ENCODE measurements at places on chromosomes 3 and 15. TPM values are rescaled to one million over a fixed set of nuclear protein-coding genes. Genes with fewer than 3 reads are reported as not detected.

Gene WDR53
- 15.2 TPM for total RNA-seq

Gene DOCK3
- 10.0 TPM for total RNA-seq

Gene SPESP1
- total RNA-seq: not detected

DNA sequence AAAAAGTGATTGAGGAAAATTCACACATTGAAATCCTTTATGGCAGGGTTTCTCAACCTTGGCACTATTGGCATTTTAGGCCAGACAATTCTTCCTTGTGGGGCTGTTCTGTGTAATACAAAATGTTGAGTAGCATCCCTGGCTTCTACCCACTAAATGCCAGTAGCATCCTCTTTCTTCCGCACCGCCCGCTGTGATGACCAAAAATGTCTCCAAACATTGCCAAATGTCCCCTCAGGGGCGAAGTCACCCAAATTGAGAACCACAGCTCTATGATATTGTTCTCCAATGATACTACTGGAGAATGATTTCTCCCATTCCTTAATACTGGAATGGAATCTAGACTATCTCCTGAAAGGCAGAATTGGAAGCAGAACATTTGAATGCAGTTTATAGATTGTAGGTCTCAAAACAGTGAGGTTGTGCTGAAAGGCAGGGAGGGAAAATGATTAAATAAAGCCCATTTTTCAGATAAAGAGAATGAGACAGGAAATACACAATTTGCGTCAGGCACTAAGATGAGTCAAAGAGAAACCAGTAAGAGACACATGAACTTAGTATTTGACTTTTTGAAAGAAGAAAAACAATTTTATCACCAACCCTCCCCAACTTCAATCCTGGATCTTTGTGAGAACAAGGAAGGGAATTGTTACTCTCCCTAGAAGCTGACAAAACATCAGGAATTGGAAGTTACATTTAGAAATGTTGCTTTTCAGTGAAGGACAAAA lies 101.6 kb upstream of the TNIK start:
- no peak for DNase-seq

GRCh38 chr3:38232701-38233100 lies 32.9 kb upstream of the SLC22A13 start:
- DNase-seq: no peak

DNA sequence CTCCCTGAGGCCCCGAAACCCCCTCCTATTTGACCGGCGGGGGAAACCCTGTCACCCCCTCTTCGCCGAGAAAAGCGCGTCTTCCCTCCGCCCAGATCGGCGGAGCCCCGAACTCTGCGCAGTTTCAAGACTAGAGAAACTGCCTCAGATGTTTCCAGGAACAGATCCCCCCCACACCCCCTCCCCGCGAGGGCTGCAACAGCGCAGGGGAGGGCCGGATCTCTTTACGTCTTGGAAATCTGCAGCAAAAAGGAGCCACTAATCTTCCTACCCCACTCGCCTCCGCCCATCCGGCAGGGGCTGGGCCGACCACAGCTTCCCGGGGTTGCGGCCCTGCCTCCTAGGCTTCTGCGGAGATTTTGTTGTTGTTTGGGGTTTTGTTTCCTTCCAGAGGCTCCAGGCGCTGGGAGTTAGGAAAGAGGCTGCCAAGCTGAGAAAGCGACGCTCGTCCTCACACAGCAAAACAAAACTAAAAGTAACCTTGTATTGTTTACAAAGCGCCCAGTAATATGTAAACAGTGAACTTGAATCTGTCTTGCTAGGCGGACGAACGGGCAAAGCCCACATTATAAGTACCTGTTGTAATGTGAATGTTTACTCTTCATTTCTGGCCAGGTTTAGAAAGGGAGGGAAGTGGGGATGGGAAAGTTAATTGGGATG lies 2.2 kb downstream of the FOXB1 start:
- DNase-seq: peak; percentile 25

DNA sequence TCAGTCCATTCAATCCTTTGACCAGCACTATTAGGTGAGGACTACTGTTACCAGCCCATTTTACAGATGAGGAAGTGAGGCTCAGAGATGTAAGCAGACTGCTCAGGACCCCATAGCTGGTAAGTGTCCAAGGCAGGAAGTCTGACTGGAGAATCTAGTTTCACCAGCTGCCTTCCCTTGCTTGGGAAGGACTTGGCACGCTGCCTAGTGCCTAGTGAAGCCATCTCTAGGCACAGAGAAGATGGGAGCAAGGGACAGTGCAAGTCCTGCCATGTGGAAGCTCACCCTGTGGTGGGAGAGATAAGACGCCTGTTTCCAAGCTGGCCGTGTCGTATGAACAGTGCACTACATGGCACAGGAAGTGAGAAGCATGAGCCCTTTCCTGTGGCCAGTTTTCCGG lies 111.8 kb upstream of the TMC3 start:
- no peak for DNase-seq

DNA sequence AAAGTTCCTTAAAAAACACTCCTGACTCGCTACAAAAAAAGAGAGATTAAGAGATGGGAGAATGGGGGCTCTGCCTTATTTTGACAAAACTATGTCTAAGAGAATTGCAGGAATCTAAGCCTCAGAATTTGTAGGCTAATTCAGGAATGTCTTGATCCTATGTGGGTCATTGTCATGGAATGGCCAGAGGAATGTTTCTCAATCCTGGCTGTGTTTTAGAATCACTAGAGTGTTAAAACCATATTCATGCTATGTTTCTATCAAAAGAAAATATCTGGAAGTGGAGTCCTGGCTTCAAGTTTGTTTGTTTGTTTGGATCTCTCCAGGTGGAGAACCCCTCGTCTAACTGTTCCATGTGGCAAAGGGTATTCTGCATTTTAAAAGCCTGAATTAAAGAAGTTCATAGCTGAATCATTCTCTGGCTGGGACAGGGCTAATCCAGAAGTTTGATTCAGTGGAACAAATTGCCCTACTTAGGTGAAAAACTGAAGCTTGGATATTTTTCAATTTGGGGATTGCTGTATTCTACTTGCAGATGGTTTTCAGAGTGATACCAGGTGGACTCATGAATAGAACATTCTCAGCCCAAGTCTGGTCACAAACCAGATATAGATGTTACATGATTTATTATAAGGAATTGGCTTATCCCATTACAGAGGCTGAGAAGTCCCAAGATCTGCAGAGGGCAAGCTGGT lies 28.2 kb downstream of the GJD2 start:
- no peak for DNase-seq

DNA sequence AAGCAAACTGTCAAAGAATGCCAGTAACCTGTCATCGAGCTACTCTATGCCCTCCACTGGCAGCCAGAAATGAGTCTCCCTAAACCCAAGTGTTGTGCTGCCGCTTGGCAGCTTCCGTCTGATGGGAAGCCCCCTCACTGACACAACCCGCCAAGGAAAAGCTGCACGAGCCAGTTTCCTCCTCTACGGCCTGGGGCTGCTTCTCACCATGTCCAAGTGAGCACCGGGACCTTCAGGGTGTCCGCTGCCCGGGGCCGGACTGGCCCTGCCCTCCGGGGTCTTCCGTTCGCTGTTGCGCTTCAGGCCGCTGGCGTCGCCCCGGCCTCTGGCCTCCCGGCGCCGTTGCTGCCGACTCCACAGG lies 490 bp downstream of the TOMM70 start:
- DNase-seq: peak; percentile 10

Data from progenitor cell of endocrine pancreas (in vitro differentiated cells).